Progenitor cell of endocrine pancreas (in vitro differentiated cells): ENCODE measurements at places on chromosomes 11 and 22.

DNA sequence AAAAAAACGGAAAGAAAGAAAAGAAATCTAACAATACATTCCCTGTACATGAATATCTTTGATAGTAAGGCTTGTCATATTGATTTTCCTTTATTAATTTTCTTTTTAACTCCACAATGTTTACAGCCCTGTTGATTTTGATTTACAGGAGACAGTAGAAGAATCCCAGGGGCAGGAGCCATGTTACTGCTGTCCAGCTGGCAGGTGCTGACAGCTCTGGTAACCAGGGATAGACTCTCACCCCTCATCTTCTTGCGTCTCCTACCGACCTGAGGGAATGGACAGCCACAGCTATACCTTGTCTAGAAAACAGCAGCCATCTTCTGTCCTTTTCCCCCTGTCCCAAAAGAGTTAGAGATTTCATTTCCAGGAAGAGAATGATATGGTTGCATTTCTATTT lies 37.4 kb downstream of the PRDM10 start:
- no peak for DNase-seq

GRCh38 chr22:44042249-44043218 lies 18.4 kb downstream of the PARVB start:
- DNase-seq = no peak

DNA sequence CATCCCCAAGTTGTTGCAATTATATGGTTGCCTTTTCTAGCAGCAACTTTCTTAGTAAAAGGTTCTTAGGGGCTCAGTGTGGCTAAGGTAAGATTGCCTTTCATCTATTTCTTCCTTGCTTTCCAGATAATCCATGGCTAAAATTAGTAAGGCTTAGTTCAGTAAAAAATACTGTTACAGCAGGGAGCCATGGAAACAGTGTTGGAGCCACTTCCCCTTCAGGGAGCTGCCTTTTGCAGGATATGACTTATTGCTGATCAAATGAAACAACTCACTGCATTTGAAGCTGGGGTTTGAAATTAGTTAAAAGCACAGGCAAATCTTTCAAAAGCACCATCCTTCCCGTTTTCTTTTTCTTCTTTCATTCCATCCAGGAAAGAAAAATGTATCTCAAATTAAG lies 184.3 kb downstream of the C11orf87 start:
- DNase-seq = no peak

DNA sequence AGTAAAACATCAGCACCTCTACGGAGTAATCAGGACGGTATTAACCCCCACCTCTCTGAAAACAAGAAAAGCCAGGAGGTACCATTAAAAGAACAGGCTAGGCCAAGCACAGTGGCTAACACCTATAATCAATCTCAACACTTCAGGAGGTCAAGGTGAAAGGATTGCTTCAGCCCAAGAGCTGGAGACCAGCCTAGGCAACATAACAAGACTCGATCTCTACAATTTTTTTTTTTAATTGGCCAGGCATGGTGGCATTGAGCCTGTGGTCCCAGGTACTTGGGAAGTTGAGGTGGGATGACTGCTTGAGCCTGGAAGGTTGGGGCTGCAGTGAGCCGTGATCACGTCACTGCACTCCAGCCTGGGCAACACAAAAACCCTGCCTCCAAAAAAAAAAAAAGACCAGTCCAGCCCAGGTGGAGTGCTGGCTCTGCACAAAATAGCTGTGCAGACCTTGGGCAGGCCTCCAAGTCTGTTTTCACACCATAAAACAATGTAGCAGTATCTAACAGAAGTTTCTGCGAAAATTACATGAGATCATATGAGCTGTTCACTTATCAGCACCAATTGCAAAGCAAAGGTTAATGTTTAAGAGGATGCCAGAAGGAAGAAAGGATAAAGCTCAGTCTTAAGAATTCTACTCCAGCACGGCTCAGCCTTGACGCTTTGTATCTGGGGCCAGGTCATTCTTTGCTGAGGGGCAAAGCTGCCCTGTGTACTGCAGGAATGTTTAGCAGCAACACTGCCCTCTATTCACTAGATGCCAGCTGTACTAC lies 14.8 kb downstream of the CHKA start:
- DNase-seq = no peak

DNA sequence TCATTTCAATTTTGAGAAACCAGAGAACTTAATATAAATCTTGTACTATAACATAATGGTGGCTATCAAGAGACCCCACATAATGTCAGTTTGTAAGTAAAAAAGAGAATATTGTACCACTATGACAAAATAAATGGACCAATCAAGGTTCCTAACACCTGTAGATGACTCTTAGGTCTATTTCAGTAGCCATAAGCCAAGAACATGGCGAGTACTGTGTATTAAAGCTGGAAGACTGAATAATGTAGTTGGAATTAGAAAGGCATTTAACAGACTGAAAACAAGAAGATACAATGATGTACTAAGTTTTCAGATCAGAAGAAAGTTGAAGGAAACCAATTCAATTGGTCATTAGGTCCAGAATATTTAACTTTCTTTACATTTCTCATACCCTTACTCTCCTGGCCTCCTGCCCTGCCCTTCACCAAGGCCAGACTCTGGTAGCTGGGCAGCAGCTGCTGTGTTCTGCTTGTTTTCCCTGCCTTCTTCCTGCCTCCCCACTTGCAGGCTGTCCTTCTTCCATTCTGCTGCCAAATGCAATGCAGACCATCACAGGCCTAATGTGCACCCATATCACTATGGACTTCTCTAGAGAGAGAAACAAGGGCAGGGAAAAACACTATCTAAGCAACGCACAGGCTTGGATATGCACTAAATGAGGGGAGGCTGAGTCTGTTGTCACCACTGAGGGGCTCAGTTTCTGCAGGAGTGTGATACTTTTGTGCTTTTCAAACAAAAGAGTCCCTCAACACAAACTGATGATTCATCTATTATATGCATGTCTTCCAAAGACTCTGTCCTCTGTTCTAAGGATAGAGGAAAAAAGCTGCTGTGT lies 60.1 kb downstream of the RAB30 start:
- DNase-seq = no peak

GRCh38 chr22:31917227-31917921 lies 27.0 kb upstream of the YWHAH start:
- no peak for DNase-seq

DNA sequence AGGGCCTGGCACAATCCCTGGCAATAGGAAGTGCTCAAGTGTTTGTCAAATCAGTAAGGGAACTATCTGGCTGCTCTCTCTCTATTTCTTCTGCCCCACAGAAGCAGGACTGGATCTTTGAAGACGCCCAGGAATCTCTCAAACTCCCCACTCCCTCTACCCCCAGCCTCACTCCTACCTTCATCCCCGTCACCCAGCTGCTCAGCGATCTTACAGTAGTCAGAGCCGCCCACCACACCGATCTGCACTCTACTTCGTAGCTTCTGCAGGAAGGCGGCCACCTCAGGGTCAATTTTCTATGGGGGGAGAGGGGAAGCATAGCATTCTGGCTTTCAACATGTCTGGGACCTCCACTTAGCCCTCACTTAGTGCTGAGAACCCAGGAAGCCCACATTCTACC lies 3.7 kb downstream of the PMM1 start:
- DNase-seq = no peak

- DNase-seq = no peak
These were observed 91.6 kb downstream of the FAR1 start for GRCh38 chr11:13760115-13760514.

DNA sequence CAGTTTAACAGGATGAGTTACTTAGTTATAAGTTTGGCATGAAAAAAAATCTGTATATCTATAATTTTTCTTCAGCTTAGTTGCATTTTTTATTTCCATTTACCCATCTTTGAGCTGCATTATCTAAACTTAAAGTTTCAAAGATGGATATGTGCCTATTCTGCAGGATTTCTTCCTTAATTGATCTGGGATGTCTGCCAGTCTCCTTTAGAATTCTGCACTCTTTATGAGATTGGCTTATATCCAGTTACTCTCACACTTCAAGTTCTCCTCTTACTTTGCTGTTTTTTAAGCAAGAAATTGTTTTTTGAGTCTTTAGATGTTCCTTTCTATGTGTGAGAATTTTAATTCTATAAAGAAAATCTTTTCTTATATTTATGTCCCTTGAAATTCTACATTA lies 5.1 kb upstream of the PDGFD start:
- no peak for DNase-seq

- DNase-seq = no peak
These were observed 1.7 kb upstream of the SCUBE2 start for GRCh38 chr11:9092853-9093778.

GRCh38 chr11:117510646-117511045 lies 183.0 kb downstream of the CEP164 start:
- no peak for DNase-seq

DNA sequence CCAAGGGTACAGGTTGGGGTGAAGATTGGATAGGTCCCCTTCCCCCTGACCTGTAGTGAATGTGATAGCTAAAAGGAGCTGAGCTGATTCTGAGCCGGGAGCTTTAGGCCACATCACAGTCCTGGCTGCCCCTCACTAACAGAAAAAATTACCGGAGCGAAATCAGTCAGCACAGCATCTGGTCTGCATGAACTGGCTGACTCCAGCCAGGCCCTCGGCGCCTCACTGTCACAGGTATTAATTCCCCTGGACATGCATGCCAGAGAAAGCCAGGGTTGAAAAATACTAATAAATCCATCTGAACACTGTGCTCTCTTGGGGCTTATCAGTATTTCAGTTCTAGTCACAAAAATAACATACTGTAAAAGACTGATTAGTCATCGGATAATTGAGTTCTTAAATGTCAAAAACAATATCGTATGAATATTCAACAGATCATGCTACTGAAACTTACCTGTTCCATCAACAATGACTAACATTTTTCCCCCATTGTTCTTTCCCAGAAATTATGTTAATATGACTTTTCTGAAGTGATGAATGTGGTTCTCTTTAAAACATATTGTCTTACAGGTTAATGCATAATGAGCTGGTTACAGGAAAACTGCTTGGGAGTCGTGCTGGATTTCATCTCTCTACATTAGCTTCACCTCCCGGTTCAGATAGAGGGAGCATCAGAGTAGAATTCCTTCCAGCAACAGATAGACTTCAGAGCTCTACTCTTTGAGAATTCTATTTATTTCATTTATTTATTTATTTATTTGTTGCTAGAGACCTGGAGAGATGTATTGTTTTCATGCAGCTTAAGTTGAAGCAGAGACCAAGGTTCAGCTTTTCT lies 387.7 kb downstream of the NXPE2 start:
- DNase-seq = no peak

GRCh38 chr11:69301455-69302401 lies 7.8 kb downstream of the MYEOV start:
- DNase-seq = no peak

- peak; percentile 6 for DNase-seq
These were observed 60.5 kb downstream of the CD82 start for GRCh38 chr11:44625759-44626523.

GRCh38 chr11:128273736-128274135 lies 313.6 kb downstream of the ETS1 start:
- DNase-seq = no peak

GRCh38 chr22:27596133-27596870 lies 205.3 kb downstream of the MN1 start:
- DNase-seq = no peak

DNA sequence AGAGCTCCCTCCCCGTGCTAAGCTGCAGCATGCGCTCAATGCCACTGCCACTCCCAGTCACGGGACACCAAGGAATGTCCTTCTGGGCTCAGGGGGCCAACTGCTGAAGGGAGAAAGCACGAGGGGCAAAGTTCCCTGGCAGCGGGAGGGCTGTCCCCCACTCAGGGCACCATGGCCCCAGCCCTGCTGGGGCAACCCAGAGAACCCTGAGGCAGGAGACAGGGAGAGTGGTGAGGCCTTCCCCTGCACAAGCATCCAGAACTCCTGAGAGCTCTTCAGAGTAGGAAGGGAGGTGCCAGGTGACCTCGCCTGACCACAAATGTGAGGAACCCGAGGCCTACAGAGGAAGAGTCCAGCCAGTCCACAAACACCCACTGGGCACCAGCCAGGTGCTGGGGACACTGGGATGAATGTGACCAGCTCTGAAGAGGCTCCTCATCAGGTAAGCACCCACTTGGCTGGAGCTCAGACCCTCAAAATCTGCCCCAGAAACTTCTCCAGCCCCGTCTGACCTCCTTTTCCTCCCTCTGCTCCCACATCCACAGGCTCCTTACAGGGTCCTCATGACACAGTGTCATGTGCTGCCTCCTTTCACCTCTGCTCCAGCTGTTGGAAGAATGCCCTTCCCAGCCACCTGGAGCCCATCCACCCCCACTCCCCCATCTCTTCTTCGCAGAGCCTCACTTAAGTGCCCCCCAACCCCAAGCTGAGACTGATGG lies 15.6 kb downstream of the GDPD5 start:
- no peak for DNase-seq

DNA sequence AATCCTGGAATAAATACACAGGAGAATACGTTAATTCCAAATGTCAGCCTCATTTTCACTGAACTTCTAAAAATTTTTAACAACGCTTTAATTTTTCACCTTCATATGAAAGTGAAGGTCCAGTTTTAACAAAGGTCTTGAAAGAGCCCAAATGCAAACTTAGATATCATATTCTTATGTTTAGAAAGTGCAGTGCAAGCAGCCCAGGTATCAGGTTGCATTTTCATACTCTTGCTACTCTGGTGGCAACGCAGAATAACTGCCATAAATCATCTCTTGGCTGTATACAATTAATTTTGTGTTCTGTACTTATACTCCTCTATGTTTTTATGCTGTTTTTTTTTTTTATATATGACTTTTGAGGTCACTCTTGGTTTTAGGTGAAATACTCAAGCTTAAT lies 496.7 kb upstream of the ARHGAP42 start:
- no peak for DNase-seq

GRCh38 chr11:104852811-104853210 lies 45.4 kb downstream of the CASP12 start:
- no peak for DNase-seq

- DNase-seq = no peak
These were observed 53.6 kb downstream of the SCUBE1 start for GRCh38 chr22:43289531-43289963.

DNA sequence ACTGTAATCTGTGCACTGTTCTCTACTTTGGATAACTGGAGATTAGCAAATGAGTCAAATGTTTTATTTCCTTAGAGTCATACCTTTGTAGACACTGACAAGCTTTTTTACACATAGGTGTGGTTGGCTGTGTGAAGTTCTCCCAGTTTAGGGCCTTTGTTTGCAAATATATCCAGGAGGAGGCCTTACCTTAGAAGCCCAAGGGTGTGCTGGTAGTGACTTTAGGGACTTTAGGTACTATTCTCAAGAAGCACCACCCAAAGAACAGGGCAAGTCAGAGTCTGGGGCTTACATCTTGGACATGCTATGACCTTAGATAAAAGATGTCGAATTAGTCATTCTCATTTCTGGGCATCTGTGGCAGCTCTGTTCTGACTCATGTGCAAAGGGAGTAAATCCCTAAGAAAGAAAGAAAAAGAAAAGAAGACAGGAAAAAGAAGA lies 4.8 kb upstream of the FAR1 start:
- no peak for DNase-seq

DNA sequence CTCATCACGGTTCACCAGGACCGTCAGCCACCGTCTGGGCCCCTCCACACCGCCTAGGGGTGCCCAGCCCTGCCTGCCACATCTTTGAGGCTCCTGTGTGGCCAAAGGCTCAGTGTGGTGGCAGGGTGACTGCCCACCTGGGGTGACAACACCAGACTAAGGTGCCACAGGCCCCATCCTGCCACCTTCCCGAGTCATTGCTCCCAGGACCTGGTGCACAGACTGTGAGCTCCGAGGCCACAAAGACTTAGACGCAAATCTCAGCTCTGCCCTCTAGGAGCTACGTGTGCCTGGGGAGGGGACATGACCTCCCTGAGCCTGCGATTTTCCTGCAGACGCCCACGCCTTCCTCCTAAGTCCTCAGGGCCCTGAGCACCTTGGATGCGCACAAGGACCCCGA lies 36.5 kb downstream of the KIAA0930 start:
- no peak for DNase-seq

- DNase-seq = no peak
These were observed at the start of gene MOV10L1 for GRCh38 chr22:50089682-50090411. MOV10L1 (plus strand) TSS chr22:50090006; CDS start chr22:50090089, 83 bp downstream.
